HTR-8/SVneo (cell line): ENCODE measurements at places on chromosomes 7 and 10.
A peak's percentile ranks its signal among the peaks of the same experiment; 100 is the strongest.

DNA sequence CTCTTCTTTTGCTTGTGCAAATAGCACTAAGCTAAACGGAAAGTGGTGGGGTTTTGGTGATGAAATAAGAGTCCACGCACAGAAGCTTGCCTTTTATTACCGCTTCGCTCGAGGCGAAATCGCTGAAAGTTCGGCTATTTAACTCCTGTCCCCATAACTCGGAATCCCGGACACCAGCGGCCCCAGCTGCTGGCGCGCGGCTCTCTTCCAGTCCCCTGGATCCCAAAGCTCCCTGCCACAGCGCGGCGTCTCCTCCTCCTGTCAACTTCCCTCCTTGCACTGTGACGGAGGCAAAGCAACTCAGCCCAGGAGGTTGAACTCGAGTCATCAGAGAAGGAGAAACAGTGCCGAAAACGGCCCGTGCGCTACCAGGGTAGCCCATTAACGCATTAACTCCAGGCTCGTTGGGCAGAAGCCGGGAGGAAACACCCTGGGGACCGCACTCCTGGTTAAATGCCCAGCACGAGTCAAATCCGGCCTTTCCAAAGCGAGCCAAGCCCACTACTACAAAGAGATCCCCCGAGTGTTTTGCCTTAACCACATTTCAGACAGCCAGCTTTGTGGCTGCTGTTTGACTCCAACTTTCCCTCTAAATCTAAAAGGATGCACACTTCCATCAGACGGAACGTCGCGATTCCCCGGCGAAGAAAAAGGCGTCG is 1.3 kb downstream of the SEMA3D start:
- DNase-seq: peak; percentile 32

GRCh38 chr7:156988343-156989185 is 21.9 kb downstream of the MNX1 start:
- no peak for DNase-seq

- DNase-seq: no peak
These were observed 112.8 kb downstream of the PTEN start for GRCh38 chr10:87976101-87976743.

DNA sequence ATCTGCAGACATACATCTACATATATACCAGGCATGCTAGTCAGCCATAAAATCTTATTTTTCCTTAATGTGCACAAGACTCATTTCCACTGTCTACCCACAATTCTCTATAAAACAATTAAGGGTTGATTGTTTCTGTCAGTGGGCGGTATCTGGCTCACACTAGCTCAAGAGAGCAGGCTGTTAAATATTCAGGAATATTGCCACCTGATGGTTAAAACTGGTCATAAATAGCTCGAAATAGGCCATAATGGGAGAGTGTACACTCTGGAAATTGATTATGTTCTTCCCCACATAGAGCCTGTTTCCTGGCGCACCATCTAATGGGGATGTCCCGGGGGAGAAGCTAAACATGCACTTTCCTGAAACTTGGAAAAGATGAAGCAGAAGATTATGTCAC is 620.6 kb upstream of the ANKRD30A start:
- DNase-seq: peak; percentile 20

DNA sequence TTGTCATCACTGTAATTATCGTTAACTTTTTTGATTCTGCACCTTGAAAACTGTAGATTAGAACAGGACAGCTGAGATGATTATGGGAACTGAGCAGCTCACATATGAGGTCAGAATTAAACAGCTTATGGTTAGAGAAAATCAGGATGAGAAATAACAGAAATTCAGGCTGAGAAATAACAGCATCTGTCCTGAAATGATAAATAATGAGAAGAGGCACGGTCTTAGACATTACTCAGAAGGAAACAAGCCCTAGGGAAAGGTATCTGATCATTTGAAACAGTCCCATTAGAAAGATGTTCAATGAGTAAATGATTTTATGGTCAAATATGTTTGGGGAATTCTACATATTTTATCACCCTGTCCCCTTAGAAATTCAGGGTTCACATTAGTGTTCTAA is 65.6 kb upstream of the PCGF5 start:
- no peak for DNase-seq

GRCh38 chr7:126937171-126937570 is 315.6 kb downstream of the GRM8 start:
- no peak for DNase-seq

DNA sequence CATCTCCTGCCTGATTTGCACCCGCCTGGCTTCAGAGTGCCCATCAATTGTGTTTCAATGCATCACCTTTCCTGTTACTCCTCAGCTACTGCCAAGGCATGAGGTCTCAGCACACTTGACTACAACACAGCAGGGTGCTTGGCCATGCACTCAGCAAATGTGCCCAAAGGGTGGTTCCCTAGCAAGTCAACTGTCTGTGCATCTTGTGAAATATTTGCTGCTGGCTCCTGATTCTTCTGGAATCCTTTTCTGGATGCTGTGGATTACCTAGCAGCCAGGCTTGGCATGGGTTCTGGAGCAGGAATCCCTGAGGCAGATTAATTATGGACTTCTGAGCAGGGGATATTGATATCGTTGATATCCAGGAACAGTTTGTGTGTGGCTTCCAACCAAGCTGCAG is 662.6 kb upstream of the MGMT start:
- no peak for DNase-seq

- DNase-seq: no peak
These were observed 52.5 kb upstream of the NFKB2 start for GRCh38 chr10:102342958-102343357.

DNA sequence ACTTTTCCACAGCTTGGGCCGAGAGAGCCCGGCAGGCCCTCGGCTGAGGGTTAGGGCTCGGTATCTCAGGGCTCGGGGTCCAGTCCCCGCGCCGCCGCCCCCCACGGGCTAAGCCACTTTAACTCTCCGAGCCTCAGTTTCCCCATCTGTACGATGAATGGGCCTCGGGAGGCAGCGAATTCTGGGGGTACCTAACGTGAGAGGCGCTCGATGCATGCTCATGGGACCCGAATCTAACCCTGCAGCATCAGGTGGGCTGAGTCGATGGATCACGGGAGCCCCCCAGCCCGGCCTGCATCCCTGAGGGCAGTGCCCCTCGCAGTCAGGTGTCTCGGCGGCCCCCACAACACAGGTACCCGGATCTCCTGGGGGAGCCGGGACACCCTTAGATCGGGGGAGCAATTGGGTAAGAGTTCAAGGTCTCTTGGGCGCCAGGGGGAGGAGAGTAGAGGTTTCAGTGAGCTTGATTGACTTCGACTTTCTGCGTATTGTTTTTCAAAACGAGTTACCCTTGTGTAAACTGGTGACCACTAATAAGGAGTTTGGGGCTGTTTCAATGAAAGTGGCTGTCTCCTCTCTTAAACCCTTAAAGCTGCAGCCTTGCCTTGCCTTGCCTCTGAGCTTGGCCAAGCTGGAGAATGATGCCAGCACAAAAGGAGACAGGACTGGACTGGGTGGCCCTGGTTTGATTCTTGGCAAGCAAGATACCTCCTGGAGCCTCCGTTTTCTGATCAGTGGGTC is 631 bp downstream of the POR start:
- no peak for DNase-seq

DNA sequence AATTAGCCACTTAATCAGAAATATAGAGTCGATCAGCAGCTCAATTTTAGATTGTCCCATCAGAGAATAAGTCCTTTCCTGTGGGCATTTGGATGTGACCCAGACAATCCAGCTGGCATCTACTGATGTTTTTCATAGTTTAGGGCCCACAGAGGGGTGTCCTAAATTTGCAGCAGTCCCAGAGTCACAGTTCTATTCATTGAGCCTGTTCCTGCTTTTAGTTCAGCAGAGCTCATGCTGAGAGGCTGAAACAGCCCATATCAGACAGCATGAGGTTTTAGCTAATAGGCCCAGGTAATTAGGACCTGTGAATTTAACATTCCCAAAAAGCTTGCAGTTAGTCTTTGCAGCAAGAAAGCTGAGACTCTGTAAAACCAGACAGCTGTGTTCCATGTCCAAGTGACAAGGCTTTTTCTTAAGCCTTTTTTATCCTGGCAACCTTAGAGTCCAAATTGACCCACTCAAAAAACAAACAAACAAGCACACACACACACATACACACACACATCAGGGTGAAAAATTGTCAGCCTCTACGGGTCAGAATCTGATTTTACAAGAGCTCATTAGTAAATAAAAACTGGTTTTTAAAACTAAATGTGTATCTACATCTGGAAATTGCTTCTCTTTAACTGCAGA is 33.7 kb downstream of the ANKIB1 start:
- no peak for DNase-seq

GRCh38 chr7:133529861-133530260 is 277.0 kb downstream of the EXOC4 start:
- no peak for DNase-seq

DNA sequence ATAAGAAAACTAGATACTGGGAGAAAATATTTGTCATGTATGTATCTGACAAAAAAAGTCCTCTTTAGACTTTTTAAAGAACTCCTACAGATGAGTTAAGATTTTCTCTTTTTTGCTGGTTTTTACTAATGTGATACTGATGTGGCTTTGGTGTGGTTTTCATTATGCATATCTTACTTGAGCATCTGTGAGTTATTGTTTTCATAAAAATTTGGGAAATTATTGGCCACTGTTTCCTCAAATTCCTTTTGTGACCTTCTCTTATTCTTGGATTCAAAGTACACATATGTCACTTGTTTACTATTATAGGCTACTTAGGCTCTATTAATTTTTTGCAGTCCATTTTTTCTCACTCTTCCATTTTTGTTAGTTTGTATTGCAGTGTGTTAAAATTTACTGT is 89.0 kb downstream of the PPP1R9A start:
- no peak for DNase-seq

DNA sequence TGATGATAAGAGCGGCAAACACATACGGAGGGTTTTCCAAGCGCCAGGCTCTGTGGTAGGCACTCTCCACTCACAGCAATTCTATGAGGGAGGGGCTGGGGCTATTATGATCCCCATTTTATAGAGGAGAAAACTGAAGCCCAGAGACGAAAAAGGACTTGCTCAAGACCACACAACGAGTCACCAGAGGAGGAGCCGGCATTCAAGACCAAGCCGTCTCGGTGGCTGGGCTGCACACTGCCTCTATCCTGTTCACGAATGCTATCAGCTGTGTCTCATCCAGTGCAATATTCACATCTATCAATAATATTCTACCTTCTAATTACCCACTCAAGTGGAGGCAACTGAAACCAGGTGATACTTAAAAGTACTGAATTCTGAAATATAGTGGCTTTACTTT is 67.8 kb upstream of the NMT2 start:
- no peak for DNase-seq

- no peak for DNase-seq
These were observed 28.4 kb upstream of the FKBP9 start for GRCh38 chr7:32928785-32929298.

DNA sequence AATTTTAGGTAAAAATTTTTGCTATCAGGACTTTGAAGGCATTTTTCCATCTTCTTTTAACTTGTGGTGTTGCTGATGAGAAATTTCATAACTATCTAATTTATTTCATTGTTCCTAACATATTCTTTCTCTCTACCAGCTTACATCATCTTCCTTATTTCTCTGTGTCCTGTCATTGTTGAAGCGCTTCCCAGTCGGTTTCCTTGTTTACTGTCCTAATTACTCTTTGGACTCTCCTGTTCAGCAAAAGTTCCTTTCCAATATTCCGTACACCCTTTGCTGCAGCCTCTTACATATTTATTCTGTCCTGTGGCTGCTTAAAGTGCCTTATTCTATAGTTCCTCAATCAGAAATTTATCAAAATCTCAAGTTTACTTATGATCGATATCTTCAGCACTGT is 609.0 kb upstream of the FZD8 start:
- no peak for DNase-seq

DNA sequence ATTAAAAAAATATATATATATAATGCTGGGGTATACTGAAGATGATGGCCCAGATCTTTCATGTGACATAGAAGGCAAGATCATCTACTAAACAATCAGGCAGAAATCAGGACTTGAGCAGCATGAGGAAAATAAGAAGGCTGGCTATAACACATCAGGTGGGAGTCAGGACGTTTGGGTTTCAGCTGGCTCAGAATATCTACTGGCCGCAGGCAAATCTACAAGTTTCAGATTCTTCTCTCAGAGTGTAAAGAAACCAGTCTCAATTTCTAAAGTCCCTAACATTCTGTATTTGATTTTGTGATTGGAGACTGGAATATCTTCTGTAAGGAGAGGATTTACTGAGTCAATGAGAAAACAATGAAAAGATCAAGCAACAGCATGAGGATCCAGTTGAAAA is 37.7 kb upstream of the FAM3C start:
- DNase-seq: no peak
